ELF-1 (cell line): ENCODE measurements at places on chromosomes 6 and 20.

DNA sequence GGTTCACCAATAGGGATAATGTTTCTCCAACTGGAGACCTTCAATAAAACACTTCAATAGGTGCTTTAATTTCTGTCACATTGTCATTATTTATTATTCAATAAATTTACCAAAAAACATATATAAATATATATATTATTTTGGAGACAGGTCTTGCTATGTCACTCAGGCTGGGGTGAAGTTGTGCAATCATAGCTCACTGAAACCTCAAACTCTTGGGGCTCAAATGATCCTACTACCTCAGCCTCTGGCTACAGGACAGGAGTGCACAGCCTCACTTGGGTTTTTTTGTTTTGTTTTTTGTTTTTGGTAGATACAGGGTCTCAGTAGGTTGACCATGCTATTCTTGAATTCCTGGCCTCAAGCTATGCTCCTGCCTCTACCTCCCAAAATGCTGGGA lies 9.9 kb downstream of the SMLR1 start:
- DNase-seq: no peak

DNA sequence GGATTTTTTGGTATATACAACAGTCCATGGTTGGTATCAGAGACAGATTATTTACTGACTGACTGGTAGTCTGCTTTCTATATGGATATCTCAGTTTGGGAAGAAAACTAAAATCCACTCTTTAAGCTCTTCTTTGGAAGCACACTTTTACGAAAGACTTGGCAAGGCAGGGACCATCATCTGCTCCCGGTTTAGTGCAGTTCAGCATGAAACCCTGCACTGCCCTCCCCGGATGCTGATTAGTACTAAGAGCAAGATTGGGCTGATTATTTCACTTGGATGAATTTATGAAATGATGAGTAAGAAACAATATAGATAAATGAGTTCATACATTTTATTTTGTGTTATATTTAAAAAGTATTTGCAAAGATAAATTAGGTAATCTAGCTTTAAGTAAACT lies 56.3 kb downstream of the RGS17 start:
- DNase-seq: no peak

DNA sequence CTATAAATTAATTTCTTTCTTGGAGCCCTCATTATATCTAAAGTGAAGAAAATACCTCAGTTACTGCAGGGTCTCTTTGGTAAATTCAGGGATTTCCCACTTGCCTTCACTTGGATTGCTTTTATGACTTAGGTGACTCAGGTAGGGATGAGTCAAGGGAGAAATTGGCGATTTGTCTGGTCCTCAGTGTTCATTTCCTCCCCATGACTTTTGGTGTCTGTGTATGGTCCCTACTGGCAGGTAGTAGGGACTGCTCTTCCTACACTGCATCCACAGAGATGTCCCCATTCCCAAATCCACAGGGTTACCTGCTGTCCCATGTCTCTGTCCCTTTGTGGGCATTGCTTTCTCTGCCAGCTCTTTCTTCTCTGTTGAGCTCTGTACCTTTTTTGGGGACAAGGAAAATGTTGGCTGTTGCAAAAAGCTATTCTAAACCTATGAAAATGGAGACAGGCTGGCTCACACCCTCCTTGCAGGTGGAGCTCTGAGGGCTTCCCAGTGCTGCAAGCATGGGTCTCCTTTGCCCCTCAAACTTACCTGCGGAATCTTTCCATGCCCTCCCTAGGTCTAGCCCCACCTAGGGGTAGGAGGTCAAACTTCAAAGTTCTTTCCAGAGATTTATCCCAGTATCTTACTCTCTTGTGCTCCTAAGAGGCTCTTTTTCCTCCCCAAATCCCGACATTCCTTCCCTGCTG lies 211.9 kb downstream of the ZNF217 start:
- DNase-seq: no peak

- DNase-seq: peak; percentile 74
Observed at GRCh38 chr6:168355716-168356522, 36.3 kb upstream of the DACT2 start.

DNA sequence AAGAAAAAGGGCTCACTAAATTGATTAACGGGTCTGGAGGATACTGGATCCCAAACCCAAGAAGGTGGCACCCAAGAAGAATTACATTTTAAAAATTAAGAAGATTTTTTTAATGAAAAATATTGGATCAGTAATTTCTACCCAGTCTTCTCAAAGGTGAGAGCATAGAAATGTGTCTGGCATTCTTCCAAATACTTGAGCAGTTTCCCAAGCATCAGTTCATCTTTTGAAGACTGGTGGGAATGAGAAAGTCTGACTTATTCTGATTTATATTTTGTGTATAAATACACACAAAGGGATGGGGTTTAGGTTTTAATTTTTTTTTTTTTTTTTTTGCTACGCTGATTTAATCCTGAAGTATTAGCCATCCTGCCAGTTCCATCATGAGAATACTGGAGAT lies 3.3 kb downstream of the MGME1 start:
- no peak for DNase-seq

DNA sequence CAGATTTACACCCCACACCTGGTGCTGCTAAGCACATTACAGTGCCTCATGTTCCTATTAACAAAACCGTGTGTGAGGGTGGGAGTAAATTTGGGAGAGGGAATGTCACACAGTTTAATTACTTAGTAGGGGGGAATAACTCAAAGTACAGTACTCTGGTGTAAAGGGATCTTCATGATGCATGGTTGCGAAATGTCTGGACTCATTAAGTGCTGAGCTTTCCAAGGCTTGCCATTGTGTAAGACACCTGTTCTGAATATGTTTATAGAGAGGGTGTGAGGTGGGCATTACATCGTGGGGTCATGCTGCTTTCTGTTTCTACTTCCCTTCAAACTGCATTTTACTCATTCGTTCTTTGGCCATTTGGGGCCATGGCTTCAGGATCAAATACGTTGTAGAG lies 181.2 kb downstream of the ADGRG6 start:
- DNase-seq: no peak

DNA sequence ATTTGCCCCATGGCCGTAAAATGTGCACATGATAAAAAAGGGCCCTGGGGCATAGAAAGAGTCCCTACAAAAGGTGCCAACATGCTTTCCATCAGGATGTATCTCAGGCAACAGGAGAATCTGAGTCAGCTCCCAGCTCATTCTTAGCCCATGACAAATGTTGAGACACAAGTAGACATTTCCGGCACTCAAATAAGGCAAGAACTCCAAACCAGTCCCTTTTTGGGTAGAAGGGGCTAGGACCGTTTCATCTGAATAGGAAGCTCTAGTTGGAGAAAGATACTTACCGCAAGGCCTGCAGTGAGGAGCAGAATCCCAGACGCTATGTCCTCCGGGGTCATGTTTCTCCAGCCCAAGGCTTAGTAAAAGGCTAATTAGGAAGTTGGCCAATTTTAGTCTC lies 261.0 kb upstream of the RIN2 start:
- DNase-seq: no peak
